Effector memory CD8-positive, alpha-beta T cell (primary cell): ENCODE measurements at places on chromosomes 13 and 19.
A peak's percentile ranks its signal among the peaks of the same experiment; 100 is the strongest.

DNA sequence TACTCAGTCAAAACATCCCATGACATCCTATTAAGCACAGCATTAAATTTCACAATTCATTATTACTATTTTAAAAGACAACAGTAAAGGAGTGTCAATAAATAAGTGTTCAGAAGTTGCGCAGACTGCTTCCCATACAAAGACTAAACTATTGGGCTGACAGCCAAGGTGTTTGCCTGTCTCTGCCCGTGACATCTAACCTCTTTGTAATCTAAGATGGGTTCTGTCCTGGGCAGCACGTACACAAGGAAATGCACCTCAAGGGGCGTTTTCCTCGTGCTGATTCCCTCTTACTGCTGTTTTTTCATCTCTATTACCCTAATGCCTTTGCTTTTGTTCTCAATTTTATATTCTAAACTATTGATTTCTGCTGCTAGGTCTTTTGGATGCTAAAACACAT, 216.3 kb downstream of the NHLRC3 start:
- DNase-seq: no peak

DNA sequence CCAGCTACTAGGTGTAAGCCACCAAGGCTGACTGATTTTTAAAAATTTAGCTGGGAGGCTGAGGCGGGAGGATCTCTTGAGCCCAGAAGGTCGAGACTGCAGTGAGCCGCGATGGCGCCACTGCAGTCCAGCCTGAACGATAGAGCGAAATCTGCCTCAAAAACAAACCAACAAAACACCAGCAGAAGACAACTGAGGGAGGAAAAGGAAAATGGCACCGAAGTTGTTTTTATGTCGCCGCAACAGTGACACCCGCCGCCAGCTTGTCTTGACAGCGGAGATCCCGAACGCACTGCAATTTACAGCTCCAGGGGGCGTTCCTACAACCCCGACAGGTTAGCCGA, 298 bp upstream of the FAM98C start:
- no peak for DNase-seq

DNA sequence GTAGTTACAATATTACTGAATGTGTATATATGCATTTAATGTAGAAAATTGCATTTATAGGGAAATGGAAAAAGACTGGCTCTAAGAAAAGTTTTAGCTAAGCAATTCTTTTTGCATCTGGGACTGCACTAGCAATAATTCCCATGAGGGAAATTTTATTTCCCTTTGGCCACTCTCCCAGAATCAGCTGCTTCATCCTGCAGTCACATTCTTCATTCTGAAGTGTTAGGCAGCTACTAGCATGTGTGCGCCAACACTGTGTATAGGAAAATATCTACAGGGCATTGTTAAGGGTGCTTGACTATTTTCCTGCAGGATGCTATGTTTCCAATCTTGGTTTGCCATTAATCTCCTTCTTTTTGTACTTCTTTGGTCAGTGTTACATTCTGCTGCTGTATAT, 312.8 kb upstream of the PCDH20 start:
- no peak for DNase-seq

GRCh38 chr13:100898431-100898830, 223.8 kb upstream of the TMTC4 start:
- no peak for DNase-seq

DNA sequence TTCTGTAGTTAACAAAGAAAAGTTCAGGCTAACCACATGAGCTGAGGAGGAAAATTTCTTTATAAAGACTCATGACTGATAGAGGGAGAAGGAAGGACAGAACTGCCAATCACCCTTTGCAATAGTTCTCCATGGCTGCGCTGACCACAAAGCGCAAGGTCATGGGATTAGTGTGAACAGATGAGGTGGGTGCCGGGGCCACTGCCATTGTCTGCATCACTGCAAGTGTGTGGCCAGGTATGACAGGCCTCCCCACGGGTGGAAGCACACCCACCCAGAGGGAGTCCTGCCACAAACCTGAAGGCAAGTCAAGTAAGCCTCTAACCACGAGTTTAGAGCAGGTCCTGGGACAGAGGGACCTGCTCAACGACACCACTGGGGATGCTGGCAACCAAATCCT, 128.1 kb downstream of the TUBA3C start:
- DNase-seq: no peak

GRCh38 chr13:99282264-99283231, 24.4 kb upstream of the GPR18 start:
- no peak for DNase-seq

GRCh38 chr19:56900573-56901097, 60.1 kb upstream of the PEG3 start:
- DNase-seq: no peak

DNA sequence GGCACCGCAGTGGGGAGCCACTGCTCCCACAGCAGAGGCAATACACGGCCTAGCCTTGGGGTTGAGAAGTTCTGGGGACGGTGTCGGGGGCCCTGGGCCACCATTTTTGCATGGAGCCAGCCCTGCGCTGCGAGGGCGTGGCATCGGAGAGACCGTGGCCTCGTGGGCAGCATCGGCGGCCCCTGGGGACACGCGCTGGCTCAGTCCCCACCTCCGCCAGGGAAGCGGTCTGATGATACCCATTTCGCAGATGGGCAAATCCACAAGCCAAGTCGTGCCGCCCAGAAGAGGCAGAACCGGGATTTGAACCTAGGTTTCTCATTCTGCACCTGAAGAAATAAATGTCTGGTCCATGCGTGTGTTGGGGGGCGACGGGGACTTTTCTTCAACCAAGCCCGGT, 1.2 kb upstream of the UPK1A start:
- no peak for DNase-seq

GRCh38 chr13:109989155-109989554, 202.8 kb upstream of the IRS2 start:
- no peak for DNase-seq

GRCh38 chr19:34838248-34838647, 65.2 kb upstream of the ZNF599 start:
- no peak for DNase-seq

- no peak for DNase-seq
Observed at GRCh38 chr13:43983373-43983772, 103.7 kb downstream of the LACC1 start.

GRCh38 chr13:24671386-24672113, 8.7 kb upstream of the ATP12A start:
- peak; percentile 15 for DNase-seq

GRCh38 chr19:1465191-1466016, 13.6 kb downstream of the C19orf25 start:
- DNase-seq: no peak

GRCh38 chr13:111911121-111911720, 155.7 kb upstream of the SOX1 start:
- no peak for DNase-seq

- DNase-seq: no peak
Observed at GRCh38 chr19:38378866-38379265, 4.5 kb downstream of the PSMD8 start.

GRCh38 chr19:440391-441212, 20.2 kb downstream of the SHC2 start:
- no peak for DNase-seq

DNA sequence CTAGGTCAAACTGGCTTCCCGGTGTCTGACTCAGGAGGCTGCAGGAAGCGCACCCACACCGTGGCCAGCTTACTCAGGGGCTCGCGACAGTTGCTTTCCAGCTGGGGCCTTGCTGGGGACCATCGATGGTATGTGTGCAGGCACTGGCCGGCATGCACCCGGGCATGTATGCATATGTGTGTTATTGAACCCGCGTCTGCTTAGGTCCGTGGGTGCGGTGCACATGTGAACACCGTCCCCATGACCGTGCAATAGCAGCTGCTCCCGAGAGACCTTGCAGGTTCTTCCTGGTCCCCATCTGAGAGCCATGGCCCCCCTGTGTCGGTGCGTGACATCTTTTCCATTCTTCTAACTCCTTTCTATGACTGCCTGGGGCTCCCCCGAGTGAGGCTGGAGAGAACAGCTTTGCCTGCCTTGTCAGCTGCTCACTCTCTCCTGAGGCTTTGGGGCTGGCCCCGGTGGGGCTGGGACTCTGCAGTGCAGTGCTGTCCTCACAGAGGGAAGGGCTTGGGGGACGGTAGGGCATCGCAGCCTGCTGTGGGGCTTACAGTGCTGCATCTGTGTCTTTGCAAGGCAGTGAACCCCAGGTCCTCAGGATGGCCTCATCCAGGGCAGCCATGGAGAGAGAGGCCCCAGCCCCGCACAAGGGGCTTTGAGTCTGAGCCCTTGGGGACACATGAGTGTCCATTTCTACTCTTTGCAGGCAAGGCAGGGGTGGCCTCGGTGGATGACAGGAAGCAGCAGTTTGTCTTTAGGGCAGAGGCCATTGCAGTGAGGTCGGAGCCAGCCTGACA, 65.1 kb downstream of the CHST8 start:
- DNase-seq: no peak

GRCh38 chr19:2097203-2097885, 629 bp downstream of the IZUMO4 start:
- DNase-seq: no peak
